Smooth muscle cell of the brain vasculature (primary cell): ENCODE measurements at places on chromosomes 4 and X.

GRCh38 chrX:115912372-115912897 lies 258.1 kb upstream of the AGTR2 start:
- DNase-seq: no peak

DNA sequence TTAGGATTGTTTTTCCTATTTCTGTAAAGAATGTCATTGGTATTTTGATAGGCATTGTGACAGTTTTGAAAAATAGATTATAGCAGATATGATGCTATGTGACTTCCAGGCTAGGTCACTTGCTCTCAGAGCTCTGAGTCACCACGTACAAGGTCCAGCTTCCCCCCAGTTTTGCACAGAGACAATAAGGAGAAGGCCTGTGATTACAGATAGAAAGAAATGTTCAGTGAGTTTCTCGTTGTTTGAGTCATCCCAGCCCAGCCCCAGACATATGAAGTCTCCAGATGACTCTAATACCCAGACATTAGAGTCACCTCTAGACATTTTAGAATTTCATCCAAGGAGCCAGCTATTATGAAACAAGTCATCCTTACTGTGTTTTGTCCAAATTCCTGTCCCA lies 57.2 kb downstream of the MFAP3L start:
- DNase-seq: no peak

DNA sequence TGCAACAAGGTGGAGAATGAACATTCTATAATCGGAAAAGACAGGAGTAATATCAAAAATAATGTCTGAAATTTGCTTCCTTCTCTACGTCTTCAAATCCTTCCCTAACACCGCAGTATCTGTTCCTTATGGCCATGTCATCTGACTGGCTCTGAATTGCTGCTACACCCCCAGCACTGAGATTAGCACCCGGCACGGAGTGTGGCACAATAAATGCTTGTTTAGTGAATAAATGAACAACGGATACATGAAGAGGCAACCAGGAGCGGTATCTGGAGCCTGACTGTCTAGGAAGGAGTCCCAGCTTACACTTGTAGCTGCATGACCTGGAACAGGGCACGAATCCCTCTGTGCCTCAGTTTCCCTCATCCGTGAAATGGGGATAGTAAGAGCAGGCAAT lies 164.3 kb downstream of the AFAP1 start:
- DNase-seq: no peak

DNA sequence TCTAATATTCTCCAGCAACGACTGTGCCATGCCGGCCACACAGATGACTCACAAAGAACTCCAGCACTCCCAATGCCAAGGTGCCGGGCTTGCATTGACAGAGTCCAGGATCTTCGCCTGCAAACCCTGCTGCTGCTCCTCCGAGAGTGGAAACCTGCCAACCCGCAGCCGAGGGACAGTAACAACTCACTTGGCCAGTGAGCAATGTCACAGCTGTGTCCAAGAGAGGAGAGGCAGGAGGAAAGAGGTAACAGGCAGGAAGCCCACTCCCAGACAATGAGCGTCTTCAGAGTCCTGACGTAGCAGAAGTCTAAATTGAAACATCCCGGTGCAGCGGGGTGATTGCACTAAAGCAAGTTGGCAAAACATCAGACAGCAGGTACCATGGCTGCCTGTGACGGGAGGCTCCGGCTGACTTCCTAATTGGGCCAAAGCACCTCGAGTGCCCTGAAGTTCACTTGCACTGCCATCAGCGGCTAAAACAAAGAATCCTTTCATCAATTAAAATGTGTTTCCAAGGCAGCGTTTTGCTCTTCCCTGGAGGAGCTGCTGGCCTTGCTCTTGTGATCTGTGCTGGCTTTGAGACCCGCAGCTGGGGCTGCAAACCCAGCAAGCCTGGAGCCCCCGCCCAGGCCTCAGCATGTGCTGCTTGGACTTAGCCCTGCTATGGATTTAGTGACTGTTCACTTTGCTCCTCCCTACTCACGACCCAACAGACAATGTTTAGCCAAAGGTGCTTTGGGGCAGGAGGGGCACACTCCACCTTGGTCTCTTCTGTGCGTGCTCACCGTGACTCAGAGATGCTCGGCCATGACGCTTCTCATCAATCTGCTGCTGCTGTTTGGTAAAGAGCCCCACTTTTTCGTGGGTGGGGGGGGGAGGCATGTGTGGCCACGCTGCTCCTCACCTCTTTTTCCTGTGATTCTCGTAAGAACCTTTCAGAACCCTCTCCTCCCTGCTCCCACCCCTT lies 36.5 kb downstream of the DCTD start:
- DNase-seq: no peak

DNA sequence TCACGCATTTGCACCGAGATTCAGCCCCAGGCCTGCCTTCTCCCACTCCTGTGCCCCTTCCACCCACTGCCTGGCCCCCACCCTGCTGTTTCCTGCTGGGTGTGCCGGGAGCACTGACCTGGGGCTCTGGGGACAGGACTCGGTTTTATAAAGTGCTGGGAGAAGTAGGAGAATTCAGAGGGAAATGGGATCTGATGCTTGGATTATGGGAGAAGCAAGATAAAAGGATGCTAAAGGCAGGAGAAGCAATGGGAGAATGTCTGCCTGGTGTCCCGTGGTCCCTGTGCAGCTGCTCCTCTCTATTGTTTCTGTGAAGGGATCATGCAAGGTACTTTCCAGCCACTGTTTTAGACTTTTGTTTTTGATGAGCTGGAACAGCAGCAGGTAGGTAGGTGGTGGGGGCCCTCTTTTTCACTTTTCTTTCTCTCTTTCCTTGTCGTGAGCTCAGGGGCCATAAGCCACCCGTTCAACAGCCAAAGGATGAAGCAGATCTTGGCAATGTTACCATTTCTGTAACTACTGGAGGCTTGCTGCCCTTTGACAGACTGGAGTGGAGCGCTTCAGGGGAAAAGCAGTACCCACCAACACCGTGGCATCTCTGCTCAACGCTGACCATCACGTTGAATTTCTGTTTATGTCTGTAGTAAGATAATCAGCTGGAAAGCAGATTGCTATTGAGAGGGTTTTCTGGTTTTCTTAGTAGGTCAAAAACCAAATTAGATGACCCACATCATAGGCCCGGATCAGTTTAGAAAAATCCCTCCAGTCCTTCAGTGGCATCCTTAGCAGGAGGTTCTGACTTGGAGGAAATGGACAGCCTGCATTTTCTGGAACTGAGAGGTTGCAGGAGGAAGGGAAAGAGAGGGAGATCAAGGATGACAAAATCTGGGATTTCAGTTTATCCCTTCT lies 63.8 kb upstream of the ENPP6 start:
- no peak for DNase-seq

- DNase-seq: no peak
Measured at GRCh38 chr4:3525532-3526430, 6.4 kb downstream of the LRPAP1 start.

DNA sequence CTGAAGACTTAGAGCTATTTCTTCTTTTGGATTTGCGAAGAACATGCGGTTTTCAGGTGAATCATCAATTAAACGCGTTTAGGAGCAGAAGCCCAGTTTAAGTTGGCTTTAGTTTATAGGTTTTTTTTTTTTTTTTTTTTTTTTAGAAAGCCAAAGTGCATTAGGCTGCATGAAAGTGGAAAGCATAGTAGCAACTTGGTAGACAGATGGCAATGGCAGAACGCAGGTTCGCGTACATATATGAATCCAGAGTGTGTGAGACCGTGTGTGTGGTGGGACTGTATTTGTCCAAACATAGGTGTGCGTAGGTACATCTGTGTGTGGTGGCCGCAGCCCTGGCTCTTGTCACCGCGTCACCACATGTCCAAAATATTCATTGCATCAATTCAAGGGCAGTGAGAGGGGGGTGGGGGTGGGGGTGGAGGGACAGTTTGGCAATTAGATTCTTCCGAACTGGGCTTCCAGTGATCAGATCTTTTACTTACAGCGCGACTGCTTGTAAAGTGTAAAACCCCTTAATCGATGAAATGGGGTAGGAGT lies 901 bp downstream of the JADE1 start:
- no peak for DNase-seq

DNA sequence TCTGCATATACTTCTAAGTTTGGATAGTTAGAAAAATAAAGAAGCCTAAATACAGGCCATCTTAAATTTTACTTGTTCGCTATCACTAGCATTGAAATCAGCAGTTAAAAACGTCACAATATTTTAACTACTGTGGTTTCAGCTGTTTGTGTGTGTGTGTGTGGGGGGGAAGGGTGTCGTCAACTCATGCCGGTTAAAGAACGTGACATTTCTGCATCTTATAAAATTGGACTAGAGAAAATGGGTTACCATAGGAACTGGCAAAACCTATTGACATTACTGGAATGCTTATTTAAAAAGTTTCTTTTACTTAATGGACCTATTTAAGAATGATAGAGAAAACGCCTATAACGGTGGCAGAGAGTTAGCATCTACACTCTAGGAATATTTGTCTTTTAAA lies 1.2 kb upstream of the CNKSR2 start:
- DNase-seq: no peak

GRCh38 chr4:122746485-122746965 lies 14.0 kb downstream of the BBS12 start:
- no peak for DNase-seq

DNA sequence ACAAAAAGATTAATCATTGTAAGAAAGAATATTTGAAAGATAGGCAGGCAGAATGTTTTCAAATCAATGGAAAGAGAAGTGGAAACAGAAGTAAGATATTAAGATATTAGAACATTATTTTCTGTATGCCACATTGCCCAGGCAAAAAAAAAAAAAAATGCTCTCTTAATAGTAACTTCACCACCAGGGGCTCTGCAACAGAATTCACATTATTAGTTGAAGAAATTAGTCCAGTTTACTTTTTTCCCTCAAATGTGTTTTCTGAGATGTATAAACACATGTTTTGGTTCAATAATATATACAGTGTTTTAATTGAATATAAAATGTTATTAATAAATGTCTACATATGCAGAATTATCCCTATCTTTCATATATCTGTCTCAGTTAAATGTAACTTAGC lies 78.0 kb upstream of the ADAD1 start:
- DNase-seq: no peak

DNA sequence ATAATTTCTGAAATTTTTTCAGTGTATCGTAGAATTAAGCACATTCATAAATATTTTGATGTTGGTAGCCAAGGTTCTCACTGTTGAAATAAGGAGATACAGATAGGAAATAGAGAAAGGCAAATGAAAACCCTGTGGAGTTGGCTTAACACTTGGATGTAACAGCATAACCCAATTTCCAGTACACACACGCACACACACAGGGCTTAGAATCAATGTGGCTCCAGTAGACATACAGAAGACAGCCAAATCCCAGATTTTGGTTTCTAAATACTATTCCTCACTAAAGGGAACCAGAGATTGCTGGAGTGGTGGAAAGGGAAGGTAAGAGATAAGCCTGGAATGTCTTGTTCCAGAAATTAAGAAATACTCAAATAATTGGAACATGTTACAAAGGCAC lies 54.4 kb downstream of the SMAD1 start:
- no peak for DNase-seq

DNA sequence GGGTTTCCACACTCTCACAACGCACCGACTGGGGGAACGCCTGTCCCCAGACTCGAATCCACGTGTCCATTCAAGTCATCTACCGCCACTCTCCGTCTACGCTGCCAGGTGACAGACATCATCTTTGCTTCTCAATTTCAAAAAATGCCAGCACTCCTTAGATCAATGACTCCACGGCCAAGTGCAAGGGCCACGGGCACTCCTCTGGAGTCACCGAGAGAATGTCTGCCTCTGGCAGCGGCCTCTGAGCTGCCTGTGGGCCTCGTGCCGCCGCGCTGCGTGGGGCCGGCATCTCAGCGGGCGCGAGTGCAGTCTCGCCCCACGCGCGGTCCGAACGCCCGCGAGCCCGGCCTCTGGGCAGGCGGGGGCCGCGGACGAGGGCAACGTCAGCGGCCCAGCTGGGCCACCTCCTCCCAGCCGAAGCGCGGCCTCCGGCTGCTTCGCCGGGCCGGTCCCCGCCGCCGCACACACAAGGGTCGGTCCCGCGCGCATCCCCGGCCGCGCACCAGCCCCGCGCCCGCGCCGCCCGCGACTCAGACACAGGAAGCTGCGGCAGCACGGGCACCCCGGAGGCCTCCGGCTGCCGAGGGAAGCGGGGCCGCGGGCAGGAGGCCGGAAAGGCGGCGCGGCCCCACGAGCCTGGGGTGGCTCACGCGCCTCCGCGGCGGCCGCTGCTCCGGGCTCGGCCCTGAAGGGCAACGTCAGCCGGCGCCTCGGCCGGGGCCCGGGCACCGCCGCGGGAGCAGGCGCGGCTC lies 450 bp downstream of the ACSL1 start:
- no peak for DNase-seq

- DNase-seq: peak; percentile 47
Measured at GRCh38 chr4:184688447-184688846, 38.9 kb downstream of the PRIMPOL start.

DNA sequence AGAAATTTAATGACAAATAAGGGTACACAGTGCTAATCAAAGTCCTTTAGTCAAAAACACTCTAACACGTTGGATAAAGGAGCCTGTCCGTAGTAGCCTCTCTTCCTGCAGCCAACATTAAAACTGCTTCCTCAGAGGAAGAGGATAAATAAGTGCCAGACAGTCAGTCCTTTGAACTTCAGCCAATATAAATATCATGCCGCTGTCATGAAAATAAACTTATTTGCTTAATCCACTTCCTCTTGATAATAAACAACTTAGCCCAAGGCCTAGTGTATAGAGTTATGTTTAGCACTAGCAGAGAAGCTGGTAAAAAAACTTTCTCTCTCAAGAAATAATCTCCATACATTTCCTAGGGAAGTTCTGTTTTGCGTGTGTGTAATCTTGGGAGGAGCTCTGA lies 196.7 kb downstream of the HS3ST1 start:
- DNase-seq: peak; percentile 17

GRCh38 chrX:17860811-17861488 lies at the start of gene RAI2:
TSS of gene RAI2 (minus strand) at chrX:17861298. CDS start at chrX:17802010, 59,288 bp downstream.
- no peak for DNase-seq

- DNase-seq: peak; percentile 69
Measured at GRCh38 chrX:1391370-1391706, 575 bp downstream of the SLC25A6 start.
